H9 (cell line): ENCODE measurements at places on chromosomes 7 and 10. TPM values are rescaled to one million over a fixed set of nuclear protein-coding genes. Genes with fewer than 3 reads are reported as not detected.

The PRPS1L1 gene
- total RNA-seq = not detected in 2 replicates

The RBM17 gene
- total RNA-seq = 123 and 124 TPM in 2 replicates

The TNS3 gene
- 9.2 and 9.5 TPM in 2 replicates for total RNA-seq

The PDIA4 gene
- total RNA-seq = 217 and 230 TPM in 2 replicates

The PTPN20 gene
- not detected in 2 replicates for total RNA-seq

The FXYD4 gene
- not detected in 2 replicates for total RNA-seq
